Stimulated activated CD8-positive, alpha-beta memory T cell treated with anti-CD3 and anti-CD28 coated beads, Interleukin-12 subunit alpha, Interleukin-12 subunit beta, amount 100 ng/mL, for 4 hours (primary cell): ENCODE measurements at places on chromosomes 3 and 15.

- no peak for DNase-seq
These were observed 46.0 kb upstream of the PLXNA1 start for GRCh38 chr3:126936853-126937425.

DNA sequence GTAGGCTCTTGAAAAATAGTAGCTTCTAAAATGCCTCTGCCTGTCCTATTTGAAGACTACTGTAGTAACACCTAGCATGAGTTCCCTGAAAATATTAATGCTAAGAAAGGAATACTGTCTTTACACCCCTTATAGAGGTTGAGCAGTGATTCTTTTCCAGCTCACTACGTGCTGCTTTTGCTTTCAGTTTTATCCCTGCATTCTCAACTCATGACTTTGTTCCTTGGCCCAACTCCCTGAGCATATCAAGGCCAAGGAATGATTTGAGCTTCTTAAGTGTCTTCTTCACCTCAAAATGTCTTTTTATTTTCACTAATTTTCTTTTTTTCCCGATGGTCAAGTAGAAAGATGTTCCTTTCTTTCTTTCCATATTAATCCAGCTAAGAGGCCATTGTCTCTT is 16.5 kb upstream of the P2RY13 start:
- no peak for DNase-seq

DNA sequence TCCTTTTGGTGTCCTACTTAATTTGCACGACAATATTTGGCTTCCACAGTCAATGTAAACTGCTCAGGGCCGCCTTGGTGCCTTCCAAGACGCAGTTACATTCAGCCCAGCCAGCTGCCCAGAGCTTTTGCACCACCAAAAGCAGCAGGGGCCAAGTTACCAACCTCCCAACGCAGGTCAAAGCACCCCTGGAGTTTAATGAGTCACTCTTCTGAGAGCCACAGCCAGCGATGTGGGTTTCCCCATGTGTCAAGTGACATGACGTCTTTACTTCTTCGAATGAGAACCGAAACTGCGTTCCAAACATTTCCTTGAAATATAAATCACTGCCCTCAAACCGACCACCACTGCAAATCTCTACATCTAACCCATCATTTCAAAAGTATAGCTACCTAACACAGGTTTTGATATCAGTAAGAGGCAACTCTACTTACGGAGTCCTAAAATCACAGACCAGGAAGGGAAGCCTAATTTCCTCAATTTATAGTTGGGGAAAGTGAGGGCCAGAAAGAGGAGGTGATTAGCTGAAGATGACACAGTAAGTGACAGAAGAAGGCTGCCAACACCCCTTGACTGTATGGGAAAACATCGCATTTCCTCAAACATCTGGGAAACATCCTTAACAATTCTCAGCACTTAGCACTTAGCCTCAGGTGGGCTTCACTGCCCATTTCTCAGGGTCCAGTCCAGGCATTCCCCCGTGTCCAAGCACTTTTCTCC is 24.5 kb downstream of the MB21D2 start:
- DNase-seq: no peak

DNA sequence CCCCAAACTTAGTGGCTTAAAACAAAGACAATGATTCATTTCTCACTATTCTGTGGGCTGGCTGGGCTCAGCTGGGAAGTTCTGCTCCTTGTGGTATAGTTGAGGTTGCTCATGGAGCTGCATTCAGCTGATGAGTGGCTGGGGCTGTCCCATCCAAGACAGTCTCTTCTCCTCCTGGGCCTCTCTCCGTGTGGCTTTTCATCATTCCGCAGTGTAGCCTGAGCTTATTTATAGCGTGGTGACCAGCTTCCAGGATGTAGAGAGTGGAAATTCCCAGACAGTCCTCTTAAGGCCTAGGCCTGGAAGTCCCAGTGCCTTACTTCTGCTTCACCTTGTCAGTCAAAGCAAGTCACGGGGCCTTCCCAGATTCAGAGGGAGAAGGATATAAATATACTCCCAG is 136.7 kb upstream of the DAZL start:
- DNase-seq: no peak

DNA sequence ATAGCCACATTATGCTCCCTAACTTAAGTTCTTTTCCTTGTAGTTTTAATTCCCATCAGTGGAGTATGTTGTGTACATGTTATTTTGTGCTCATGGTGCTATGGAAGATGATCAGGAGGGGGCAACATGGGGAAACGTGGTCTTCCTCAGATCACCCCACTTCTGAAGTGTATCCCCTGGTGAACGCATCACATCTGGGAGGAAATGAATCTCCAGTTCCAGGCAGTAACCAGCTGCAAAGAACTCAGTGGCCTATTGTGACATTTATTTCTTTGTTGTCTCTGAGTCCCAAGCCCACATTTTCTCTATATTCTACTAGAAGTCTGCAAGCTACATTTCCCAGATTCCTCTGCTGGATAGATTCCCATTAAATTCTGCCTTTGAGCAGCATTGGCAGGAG is 217.0 kb downstream of the SATB1 start:
- no peak for DNase-seq

DNA sequence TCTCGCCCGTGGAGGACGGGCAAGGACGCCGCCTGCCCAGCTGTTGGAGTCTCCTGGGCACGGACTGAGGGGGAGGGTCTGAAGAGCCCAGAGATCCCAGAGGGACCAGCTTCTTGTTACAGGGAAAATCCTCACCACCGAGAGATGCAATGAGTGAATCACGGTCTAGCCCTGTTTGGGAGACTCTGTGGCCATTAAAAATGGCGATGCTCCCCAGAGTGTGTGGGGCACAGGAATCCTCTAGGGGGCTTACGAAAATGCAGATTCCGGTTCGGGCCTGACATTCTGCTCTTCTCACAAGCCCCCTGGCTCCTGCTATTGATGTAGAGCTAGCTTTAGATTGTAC is 35.5 kb upstream of the EPHB3 start:
- no peak for DNase-seq

DNA sequence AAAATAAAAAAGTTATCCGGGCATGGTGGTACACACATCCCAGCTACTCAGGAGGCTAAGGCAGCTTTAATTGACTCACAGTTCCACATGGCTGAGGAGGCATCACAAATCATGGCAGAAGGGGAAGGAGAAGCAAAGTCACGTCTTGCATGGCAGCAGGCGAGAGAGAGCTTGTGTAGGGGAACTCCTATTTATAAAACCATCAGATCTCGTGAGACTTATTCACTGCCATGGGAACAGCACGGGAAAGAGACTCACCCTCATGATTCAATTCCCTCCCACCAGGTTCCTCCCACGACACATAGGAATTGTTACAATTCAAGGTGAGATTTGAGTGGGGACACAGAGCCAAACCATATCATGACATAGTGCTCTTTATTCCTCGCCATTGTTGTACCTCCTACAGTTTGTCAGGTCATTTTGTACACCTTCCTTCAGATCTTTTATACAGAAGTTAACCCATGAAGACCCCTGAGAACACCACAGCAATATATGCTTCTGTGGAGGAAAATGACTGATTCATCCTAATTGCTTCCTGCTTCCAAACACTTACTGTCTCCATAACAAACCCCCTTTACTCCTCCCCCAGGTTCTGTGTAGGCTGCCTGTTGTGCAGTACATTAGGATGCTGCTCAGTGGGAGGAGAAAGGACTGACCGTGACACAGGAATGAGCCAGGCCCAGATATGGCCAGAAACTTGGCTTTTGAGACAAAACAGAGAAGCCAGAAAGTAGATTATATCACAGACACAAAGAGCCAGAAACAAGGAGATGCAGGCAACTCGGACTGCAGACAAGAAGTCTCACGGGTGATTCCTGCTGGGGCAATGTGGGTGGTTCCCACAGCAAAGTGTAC is 67.9 kb upstream of the HEG1 start:
- DNase-seq: no peak

GRCh38 chr15:78997981-78998499 is 53.2 kb upstream of the CTSH start:
- DNase-seq: no peak
